ENCODE measurements at places on chromosomes 7 and 10. TPM values are rescaled to one million over a fixed set of nuclear protein-coding genes. Genes with fewer than 3 reads are reported as not detected.

GBX1 gene
- total RNA-seq = not detected

GNAI1 gene
- total RNA-seq = 8.7 TPM

DNA sequence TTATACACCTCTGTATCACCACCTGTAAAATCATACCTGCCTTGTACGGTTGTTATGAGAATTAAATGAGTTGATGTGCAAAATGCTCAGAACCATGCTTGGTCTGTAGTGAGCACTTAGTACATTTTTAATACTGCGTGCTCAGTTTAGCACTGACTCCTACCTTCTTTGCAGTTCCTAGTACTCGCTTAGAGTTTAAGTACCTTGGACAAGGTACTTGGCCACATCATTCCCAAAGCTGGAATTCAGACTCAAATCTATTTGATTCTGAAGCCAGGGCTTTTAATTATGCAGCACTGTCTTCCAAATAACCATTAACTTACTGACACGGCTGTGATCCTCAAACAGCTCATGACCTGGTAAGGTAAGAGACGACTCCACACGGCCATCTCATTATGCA lies 100.0 kb upstream of the AGK start:
- no peaks in the 10 kb centered on the region for H3K4me1 ChIP-seq
- no peak for DNase-seq
- H3K27ac ChIP-seq = no peak overlapping the region

DNA sequence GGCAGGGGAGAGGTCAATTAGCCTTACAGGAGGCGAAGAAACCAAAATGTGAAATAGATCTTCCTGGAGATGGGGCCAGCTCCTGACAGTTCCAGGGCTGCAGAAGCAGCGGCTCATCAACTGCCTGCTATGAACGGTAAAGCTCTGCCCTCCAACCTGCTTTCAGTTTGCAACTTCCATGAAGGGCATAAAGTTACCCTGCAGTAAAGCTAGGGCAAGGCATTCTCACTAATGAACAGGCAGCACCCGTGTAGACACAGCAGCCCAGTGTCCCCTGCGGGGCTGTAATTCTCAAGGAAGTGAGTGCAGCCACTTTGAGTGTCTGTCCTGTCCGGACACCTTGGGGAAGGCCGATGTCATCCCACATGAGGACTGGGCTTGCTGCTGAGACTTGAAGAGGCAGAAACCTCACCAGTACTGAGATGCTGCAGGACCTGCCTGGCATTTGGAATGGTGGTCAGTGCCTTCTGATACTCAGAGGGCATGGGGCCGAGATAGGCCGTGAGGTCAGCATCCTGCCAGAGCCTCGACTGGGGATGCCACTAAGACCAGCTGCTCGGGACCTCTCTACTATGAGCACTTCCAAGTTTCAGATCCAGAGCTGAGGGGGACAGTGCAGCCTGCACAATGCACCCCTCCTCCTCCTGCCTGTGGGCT lies 26.1 kb upstream of the C10orf53 start:
- H3K4me1 ChIP-seq = no peaks in the 10 kb centered on the region
- H3K27ac ChIP-seq = no peak overlapping the region
- no peaks in the 10 kb centered on the region for H3K36me3 ChIP-seq
- H3K27me3 ChIP-seq = no peaks in the 10 kb centered on the region
- no peak for DNase-seq
- H3K4me3 ChIP-seq = no peak overlapping the region

LRIT1 gene
- not detected for total RNA-seq

DNA sequence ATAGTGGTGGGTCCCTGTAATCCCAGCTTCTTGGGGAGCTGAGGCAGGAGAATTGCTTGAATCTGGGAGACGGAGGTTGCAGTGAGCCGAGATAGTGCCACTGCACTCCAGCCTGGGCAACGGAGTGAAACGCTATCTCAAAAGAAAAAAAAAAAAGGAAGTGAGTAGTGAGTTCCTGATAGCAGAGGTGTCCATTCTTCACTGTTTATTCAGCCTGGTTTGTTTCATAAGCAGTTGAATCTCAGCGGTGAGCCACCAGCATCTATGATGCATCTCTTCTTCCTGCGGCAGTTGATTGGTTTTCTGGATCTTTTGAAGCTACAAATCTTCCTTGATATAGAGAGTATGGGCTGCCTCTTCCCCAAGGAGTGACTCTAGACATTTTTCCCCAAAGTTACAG lies 316.1 kb upstream of the MTPN start:
- no peaks in the 10 kb centered on the region for H3K4me1 ChIP-seq
- no peaks in the 10 kb centered on the region for H3K27me3 ChIP-seq
- no peak for DNase-seq
- no peak overlapping the region for H3K27ac ChIP-seq
- H3K4me3 ChIP-seq = no peak overlapping the region
